NCI-H69 (cell line): ENCODE measurements at places on chromosomes 2 and 18.
A peak's percentile ranks its signal among the peaks of the same experiment; 100 is the strongest.

GRCh38 chr2:88423733-88424132, 28.8 kb downstream of the FOXI3 start:
- DNase-seq: no peak

DNA sequence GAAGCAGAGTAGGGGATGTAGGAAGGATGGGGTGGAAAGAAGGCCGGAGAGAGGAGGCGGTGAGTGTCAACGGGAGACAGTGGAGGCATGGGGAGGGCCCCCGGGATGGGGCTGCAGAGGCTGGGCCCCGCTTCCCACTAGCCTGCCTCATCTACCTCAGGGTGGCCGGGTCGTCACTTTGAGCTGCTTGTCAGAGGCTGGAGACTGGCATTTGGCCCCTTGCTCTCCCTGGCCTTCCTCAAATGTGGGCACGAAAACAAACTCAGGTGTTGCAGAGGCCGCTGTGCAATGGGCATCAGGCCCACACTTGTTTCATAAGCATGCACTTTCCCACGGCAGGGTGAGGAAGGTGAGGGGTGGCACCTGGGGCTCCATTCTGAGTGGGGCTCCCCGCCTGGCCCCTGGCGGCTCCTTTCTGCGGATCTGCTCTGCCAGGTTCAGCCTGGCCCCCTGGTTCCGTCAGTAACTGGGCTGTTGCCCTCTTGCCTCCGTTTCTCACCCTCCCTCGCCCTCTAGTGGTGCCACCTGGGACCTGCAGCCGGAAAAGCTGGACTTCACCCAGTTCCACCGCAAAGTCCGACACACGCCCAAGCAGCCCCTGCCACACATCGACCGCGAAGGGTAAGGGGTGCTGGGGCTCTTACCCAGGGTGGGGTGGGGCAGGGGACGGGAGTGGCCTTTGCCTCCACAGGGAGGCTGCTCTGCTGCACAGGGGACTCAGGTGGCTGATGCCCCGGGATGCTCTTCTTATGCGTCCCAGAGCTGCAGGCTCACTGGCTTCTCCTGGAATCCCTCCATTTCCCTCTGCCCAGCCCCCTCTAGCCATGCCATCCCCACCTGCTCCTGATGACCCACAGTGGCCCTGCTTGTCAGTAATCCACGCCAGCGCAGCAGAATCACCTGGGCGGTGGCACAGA, 125.4 kb downstream of the CTIF start:
- peak; percentile 76 for DNase-seq

DNA sequence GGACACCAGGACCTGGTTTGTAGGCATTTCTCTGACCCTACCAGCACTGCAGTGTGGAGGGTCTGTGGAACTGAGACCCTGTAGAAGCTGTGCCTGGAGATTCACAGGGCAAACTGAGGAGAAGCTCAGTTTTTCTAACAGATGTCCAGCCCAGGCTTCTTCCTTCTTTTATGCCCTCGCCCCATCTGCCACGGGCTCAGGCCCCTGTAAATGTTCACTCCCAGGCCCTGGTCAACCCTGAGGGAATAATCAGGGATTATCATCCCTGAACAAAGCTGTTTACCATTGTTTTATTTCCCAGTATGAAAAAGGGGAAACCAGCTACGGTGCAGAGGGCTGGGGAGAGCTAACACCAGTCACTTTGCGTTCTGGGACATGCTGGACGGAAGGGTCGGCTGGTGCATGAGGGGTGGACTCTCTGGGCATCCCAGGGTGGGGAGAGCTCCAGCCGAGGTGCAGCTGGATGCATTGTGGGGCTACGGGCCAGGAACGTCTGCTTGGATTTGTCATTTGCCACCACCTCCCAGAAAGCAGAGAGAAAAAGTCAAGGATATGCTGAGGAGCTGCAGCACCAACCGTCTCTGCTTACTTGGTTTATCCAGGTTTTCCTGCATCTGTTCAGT, 183.8 kb downstream of the TFCP2L1 start:
- DNase-seq: no peak

GRCh38 chr2:234488486-234488885, 8.4 kb downstream of the ARL4C start:
- DNase-seq: no peak

GRCh38 chr2:40150266-40150665, 301.6 kb downstream of the SLC8A1 start:
- DNase-seq: no peak

- DNase-seq: no peak
These were observed 85.5 kb downstream of the COLEC12 start for GRCh38 chr18:415047-415446.

DNA sequence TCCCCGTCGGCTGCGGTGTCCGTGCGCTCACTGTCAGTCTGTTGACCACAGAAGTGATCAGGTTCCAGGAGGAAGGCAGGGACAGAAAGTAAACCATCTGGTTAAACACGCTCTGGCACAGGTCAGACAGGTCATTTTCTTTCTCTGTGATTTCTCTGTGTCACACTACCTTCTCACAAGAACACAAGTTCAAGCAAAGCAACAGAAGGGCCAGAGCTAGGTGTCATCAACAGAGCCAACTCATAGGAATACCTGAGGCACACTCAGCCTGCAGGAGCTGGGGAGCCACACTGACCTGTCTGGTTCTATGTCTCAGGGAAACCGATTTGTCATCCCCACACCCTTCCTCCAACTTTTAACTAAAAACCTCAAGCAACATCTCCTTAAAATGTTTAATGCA, 115.1 kb upstream of the ZBTB14 start:
- no peak for DNase-seq

GRCh38 chr2:162072976-162073887, 783 bp downstream of the DPP4 start:
- peak; percentile 23 for DNase-seq

DNA sequence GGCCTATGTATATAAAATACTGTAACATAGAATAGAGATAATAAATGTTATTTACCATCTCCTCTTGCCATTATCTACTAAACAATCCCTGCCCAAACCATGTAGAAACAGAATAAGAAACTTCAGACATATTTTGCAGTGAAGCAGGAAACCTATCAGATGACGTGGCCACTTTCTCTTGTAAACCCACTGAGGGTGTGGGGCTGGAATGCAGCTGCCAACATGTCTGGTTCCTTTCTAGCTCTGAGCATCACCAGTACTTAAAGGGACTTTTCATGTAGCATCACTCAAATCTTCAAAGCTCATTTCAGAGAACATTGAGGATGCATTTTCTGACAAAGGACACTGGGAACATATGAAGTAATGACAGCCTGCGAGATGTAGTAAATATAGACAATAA, 251.8 kb downstream of the LPIN1 start:
- no peak for DNase-seq

DNA sequence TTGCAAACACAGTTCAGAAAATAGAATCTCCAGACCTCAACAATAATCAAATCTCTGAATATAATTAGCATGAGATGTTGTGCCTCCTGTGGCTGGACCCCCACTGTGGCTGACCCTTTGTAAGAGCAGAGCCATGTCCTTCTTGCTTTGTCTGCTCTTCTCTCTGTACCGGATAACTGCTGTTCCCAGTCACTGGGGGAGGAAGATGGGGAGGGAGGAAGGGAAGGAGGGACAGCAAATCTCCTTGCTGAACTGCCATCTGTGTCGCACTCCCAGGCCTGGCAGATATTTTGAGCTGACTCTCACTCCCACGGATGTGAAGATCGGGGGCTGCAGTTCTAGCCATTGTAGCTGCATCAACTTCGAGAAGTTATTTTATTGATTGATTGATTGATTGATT, 319.0 kb upstream of the CXCR4 start:
- DNase-seq: peak; percentile 72

DNA sequence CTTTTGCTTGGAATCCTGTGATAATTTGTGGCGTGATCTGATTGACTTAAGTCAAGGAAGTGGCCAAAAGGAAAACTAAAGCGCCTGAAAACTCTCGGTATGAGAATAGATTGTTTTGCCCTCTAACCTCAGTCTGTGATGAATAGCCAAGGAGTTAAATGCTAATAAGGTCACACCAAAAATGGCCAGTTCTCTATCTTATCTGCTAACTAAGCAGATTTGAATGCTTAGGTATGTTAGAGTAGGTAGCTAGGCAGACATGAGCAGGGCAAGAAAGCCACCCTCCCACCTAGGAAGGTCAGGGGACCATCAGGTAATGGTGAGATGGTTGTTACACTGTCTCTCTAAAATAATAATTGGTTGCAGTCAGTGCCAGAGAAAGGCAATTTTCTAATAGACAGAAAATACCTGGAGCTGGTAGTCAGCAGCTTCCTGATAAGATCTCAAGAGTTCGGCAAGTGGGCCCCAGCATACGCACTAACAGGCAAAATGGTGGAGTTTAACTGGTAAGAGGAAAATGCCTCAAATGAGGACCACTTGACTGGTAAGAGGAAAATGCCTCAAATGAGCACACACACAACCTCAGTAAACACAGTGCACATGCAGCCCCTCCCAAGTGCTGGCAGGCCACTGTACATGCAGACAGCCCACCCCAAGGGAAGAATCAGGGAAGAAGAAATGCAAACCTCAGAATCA, 468.4 kb downstream of the MBD2 start:
- DNase-seq: no peak

GRCh38 chr2:232386490-232386739, 7.9 kb downstream of the ALPP start:
- no peak for DNase-seq

GRCh38 chr2:204346906-204347305, 198.4 kb upstream of the PARD3B start:
- no peak for DNase-seq

DNA sequence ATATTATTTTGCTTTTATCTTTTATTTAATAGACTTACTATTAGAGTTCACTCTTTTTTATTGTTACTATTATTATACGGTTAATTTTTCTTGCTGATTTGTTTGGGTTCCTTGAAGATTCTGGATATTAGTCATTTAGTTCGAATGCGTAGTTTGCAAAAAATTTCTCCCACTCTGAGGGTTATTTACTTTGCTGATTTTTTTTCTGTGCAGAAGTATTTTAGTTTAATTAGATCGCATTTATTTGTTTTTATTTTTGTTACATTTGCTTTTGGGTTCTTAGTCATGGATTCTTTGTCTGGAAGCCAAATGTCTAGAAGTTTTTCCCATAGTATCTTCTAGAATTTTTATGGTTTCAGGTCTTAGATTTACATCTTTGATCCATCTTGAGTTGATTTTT, 585.2 kb downstream of the CPS1 start:
- no peak for DNase-seq

GRCh38 chr2:24365826-24366225, 5.5 kb upstream of the ITSN2 start:
- no peak for DNase-seq

- peak; percentile 69 for DNase-seq
These were observed 205.2 kb upstream of the CXCR4 start for GRCh38 chr2:136323195-136323594.
